ENCODE measurements at places on chromosomes 3 and 15.
A peak's percentile ranks its signal among the peaks of the same experiment; 100 is the strongest.

GRCh38 chr15:90046911-90047392 lies 45.8 kb downstream of the ZNF710 start:
- DNase-seq, result peak; percentile 58

DNA sequence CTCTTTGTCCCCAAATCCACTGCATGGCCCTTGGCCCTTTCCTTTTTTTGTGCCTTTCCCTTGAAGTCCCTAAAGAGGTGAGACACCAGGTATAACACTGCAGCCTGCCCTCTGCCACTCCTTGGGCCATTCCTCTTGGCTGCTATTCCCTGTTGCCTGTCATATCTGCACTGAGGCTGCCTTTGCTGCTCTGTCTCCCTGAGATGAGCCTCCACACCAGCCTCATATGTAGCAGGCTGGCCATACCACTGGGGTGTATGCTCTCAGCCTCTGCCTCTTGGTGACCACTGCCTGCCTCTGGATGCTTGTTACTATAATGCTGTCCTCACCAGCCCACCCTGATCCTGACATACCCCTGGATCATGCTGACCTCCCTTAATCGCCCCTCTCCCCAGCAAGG lies 252.0 kb downstream of the CLSTN2 start:
- DNase-seq, result no peak

DNA sequence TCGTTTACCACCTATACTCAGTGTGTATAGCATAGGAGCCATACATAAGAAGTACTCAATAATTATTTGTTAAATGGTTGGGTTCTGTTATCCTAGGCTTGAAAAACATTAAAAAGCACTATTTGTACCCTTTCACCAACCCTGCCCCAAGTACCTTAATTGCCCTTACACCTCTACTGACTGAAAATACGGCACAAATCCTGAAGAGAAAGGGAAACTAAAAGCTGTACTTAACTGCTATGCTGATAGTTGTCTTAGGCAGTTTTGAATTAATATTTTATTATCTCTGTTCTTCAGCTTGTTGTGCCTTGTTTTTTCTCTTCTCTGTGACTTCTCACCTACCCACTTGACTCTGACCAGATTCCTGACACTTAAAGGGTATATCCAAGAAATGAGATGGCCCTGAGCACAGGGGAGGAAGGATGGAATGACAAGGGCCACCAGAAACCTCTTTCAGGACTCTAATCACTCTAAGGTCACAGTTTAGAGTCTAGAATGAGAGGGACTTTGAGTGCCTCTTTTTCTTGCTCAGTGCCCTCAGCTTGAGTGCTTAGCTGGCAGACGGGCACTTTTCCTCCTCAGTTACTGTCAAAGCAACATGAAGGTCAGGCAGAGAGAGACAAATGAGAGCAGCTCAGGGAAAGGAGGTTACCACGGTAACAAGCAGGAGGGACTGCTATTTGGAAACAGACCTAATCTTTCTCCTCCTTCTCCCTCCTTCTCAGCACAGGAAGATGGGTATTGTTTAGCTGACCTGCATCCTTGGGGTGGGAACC lies 136.5 kb downstream of the ZNF609 start:
- DNase-seq, result no peak

DNA sequence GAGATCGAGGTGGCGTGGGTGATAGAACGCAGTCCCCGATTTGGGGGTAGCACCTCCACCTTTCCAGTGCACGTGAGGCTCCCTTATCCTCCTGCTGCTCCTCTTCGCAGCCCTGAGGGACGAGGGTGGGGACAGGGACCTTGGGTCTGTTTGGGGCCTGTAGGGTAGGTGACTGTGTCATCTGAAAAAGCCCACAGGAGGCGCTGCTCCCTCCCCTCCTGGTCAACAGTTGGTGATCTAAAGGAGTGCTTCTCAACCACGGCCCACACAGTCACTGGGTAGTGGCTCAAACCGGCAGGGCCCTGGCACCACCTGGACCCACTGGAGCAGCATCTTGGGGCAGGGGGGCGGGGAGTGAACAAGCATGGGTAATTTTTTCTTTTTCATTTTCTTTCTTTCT lies 7.1 kb downstream of the LRRK1 start:
- no peak for DNase-seq

GRCh38 chr15:99106417-99107220 lies 1.7 kb downstream of the SYNM start:
- no peak for DNase-seq

GRCh38 chr3:117572786-117573185 lies 863.2 kb downstream of the TUSC7 start:
- DNase-seq, result no peak

GRCh38 chr3:132659365-132660051 lies at the start of gene ACAD11:
Gene ACAD11, minus strand, starts transcription at chr3:132659809. Its CDS starts 58 bp downstream, at chr3:132659751.
- peak; percentile 71 for DNase-seq

DNA sequence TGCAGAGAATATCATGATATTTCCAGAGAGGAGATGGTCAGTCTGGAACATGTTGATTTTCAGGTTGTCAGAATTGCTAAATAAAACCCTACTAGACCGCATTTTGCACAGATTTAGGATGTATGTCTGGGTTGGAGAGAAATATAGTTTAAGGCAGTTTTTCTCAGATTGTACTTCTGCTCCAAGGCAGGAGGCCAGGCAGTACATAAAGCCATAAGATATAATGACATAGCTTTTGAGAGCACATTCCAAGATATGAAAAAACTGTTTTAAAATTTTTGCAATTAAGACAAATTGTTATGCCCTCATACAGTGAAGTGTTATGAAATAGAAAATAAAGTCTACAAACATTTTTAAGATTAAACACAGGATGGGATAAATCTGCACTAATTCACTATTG lies 301.8 kb upstream of the CBLB start:
- DNase-seq, result no peak

- no peak for DNase-seq
Observed at GRCh38 chr3:181701096-181701495, 10.6 kb upstream of the SOX2 start.

GRCh38 chr3:80676866-80677265 lies 909.1 kb upstream of the ROBO1 start:
- no peak for DNase-seq

- no peak for DNase-seq
Observed at GRCh38 chr3:32575451-32576113, 4.9 kb upstream of the DYNC1LI1 start.

- no peak for DNase-seq
Observed at GRCh38 chr3:110697961-110698360, 373.7 kb upstream of the NECTIN3 start.

DNA sequence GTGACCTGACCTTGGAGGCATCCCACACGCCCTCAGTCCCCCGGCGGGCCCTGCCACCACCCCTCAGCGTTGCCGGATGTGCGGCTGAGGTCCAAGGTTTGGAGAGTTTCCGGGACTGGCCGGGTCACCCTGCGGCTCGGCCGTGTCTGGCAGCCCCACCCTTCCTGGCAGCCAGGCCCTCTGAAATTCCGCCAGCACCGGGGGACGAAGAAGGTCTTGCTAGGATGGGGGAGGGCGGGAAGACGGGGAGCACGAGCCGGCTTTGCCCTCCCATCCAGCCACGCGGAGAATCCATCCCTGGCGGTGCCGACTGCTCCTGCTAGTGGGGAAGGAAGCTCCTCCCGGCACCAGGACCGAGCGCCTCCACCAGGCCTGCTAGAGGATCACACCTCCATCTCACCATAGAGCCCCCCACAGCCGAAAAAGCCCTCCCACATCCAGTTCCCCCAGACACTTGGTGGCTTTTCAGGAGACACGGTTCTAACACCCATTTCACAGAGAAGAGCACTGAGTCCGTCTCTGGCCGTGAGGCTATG lies 81.5 kb downstream of the CPN2 start:
- no peak for DNase-seq

Data from GM13977 (cell line).